ENCODE measurements at places on chromosomes 7 and 10. TPM values are rescaled to one million over a fixed set of nuclear protein-coding genes. Genes with fewer than 3 reads are reported as not detected.
A peak's percentile ranks its signal among the peaks of the same experiment; 100 is the strongest.

DNA sequence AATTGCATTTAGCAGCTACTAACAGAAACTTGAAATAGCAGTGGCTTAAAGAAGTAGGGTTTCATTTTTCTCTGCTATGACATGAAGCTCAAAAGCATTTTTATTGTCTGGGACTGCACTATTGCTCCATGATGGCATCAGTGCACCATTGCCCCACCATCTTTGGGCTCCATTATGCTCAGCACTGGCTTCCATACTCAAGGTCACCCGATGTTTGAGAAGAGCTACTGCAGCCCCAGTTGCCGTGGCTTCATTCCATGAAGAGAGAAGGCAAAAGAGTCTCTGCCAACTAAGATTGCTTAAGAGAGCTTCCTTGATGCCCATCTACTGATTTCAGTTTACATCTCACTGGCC is 192.2 kb upstream of the LRGUK start:
- no peak overlapping the region for H3K4me3 ChIP-seq
- no peaks in the 10 kb centered on the region for H3K4me1 ChIP-seq
- H3K27me3 ChIP-seq = no peaks in the 10 kb centered on the region
- peaks cover 6% of the 10 kb centered on the region for H3K36me3 ChIP-seq

DNA sequence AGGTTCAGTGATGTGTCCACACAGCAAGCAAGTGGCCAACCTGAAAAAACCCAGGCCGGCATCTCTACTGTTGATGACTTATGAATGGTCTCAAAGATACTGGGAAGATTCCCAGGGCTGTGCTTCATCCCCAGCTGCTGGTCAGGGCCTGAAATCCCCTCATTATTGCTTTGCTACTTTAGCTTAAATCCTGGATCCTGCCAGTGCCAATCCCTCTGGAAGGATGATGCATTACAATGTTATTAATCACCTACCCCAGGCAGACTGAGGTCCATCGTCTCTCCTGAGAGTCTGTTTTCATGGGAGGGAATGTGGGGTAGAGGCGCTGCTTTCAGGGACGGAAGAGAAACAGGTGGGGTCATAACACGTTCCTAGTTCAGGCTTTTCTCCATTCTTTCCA is 371.6 kb downstream of the RPS24 start:
- peaks cover 19% of the 10 kb centered on the region for H3K27me3 ChIP-seq
- H3K27ac ChIP-seq = no peak overlapping the region
- no peak overlapping the region for H3K4me3 ChIP-seq
- H3K36me3 ChIP-seq = no peaks in the 10 kb centered on the region
- peaks cover 6% of the 10 kb centered on the region for H3K4me1 ChIP-seq

DNA sequence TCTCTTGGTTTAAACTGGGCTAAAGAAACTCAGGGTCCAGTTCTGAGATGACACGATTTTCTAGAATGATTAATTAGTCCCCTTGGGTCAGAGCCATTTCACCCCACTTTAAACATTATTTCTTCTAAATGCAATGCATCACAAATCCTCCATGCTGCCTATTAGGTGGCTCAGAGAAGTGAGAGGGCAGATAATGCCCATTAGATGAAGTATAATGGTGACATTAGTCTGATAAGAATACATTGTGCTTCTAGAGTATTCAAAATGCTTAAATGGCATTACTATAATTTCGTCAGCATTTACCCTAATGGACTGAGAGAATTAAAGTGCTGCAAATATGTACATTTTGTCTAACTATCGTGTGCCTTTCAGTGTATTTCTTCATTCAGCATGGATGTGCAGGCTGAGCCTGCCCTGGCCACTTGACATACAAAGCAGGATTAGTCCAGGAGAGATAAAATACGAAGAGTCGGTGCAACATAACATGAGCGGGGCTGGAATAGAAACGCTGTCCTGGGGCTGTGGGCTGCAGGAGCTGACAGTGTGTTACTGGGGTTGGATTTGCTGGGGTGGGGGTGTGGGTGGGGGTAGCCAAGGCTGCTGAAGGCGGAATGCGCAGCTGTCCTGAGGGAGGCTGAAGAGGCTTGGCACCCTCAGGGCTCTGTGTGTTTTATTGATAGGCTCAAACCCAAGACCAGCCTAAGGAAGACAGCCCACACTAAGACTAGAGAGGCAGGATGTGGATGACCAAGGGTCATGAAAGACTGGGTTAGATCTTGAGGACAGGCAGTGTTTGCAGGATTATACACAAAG is 52.8 kb upstream of the KLF6 start:
- no peaks in the 10 kb centered on the region for H3K27me3 ChIP-seq
- no peak overlapping the region for H3K27ac ChIP-seq
- no peak overlapping the region for H3K4me3 ChIP-seq
- peaks cover 2% of the 10 kb centered on the region for H3K36me3 ChIP-seq
- DNase-seq = no peak

DNA sequence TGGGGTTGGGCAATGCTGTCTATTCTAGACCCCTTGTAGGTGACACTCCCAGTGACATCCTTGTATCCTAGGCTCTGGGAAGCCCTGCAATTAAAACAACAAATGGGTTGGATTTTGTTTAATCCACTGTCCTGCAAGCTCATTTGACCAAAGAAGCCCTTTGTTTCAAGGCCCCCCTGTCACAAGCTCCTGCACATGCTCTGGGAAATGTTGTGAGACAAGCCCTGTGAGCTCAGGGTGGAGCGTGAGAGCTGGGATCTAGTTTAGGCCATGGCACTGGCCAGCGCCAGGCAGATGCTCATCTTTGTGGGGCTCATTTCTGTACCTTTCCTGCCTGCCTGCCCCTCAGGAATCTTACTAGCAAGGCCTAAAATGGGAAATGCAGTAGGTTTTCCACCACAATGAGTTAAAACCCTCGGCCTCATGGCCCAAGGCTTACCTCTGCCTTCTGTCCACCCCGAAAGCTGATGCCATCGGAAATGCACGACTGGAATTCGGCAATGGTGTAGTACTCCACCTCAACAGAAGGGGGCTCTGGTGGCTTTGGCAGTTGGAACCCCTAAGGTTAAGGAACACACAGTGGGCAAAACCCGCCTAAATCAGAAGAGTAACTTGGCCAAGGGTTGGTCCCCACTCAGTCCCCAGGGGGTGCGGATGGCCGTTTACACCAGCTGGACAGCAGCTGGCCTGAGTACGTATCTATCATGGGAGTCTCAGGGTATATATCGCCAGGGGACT is 112.0 kb downstream of the NEURL1 start:
- H3K27ac ChIP-seq = no peak overlapping the region
- peaks cover 2% of the 10 kb centered on the region for H3K4me1 ChIP-seq
- H3K36me3 ChIP-seq = peaks cover 18% of the 10 kb centered on the region
- H3K27me3 ChIP-seq = no peaks in the 10 kb centered on the region

DNA sequence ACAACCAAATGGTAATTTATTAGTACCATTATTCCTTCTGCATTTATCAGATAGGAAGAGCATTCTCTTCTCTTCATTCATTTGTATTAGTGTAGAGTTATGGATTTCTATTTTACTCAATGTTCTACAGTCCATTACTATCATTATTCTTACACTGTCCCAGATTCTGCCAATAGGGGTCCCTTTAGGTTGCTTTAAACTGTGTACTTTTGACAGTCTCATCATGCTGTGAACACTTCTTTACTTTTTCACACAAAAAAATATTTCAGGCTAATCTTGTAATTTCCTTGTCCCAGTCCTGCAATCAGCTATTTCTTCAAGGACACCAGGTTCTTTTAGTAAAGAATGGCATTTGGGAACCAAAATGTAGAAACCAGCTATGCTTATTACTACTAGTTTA is 99.3 kb downstream of the ZNF248 start:
- no peaks in the 10 kb centered on the region for H3K27me3 ChIP-seq
- H3K4me1 ChIP-seq = no peaks in the 10 kb centered on the region
- peaks cover 24% of the 10 kb centered on the region for H3K36me3 ChIP-seq
- no peak overlapping the region for H3K27ac ChIP-seq

- H3K4me3 ChIP-seq = peak within 1 kb of the TSS; percentile 65
- H3K4me1 ChIP-seq = peaks cover 24% of the 10 kb centered on the region
- H3K27ac ChIP-seq = no peak within 1 kb of the TSS
- no peaks in the 10 kb centered on the region for H3K36me3 ChIP-seq
Observed at GRCh38 chr7:5423306-5423975, at the start of gene TNRC18. TSS of gene TNRC18 (minus strand) at chr7:5423834. CDS start at chr7:5421246, 2,588 bp downstream.

DNA sequence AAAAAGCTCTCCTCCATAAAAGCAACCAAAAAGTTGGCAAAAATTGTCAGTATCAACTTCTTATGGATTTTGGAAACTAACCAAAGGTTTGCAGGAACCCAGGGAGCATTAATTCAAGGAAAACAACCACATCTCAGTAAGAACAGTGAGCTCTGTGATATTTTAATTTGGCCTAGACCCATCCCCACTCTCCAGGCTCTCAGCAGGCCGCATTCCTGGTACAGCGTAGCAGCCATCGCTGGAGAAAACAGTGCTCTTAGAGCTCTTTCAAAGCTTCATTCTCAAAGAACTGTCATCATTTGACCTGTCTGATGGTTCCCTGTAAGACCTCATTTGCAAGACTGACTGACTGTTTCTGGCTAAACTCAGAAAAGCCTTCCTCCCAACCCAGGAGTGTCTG is 81.9 kb downstream of the NUDCD3 start:
- no peak overlapping the region for H3K4me3 ChIP-seq
- peaks cover 16% of the 10 kb centered on the region for H3K4me1 ChIP-seq
- H3K27me3 ChIP-seq = no peaks in the 10 kb centered on the region
- DNase-seq = no peak

DNA sequence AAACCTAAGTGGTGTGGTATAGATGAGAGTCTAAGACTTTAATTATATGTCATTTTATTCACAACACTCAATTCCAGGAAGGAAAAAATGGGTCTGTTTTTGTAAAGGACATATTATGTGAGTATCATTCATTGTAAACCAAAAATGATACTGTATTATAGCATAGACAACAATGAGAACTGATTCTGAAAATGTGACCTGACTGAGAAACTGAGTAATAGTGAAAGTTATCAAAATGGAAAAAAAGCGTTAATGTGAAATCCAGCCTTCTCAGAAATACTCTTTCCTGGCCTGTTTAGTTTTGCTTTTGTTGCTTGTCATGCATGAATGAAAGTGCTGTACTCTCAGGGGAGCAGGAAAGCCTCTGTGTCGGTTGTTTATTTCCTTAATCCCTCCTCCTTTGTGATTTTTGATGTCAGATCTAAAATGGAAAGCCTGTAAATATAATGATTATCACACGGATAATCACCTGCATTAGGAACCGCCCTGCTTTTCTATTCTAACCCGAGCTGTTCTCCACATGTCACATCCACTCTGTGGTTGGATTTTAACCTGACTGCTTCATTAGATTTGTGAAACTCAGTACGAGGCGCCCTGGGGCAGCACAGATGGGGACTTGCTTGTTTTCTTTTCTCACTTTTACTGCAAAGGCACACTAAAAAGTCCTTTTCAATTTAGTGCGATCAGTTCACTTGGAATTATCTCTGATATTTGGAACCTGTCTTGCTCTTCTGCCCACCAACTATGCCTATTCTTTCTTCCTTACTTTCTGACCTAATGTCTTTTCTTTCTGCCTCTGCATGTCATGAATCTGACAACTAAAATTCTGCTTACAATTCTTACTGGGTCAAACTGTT is 240.9 kb upstream of the KAT6B start:
- peak overlapping the region; percentile 94 for H3K27ac ChIP-seq
- peaks cover 28% of the 10 kb centered on the region for H3K36me3 ChIP-seq
- H3K4me3 ChIP-seq = peak overlapping the region; percentile 79
- H3K4me1 ChIP-seq = peaks cover 64% of the 10 kb centered on the region

DNA sequence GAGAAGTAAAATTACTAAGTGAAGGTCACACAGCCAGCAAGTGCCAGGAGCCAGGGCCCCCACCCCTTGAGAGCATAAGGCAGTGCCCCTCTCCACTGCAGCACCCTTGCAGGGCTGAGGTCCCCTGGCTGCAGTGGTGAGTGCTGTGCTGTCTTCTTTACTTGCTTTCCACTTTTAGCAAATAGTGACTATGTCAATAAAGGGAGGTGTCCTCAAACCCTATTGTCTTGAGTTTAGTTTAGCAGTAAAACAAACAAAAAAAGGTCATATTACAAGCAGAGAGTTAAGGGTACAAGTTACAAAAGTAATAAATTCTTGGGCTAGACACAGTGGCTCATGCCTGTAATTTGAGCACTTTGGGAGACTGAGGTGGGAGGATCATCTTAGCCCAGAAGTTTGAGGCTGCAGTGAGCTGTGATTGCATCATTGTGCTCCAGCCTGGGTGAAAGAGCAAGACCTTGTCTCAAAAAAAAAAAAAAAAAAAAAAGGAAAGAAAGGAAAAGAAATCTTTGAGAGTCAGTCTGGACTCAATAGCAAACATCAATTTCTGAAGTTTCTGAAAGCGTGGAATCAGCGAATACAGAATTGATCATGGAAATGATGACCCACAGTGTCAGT is 39.0 kb upstream of the KIF5B start:
- no peaks in the 10 kb centered on the region for H3K4me1 ChIP-seq
- H3K4me3 ChIP-seq = no peak overlapping the region
- H3K27ac ChIP-seq = no peak overlapping the region
- peaks cover 3% of the 10 kb centered on the region for H3K27me3 ChIP-seq
- DNase-seq = no peak

DNA sequence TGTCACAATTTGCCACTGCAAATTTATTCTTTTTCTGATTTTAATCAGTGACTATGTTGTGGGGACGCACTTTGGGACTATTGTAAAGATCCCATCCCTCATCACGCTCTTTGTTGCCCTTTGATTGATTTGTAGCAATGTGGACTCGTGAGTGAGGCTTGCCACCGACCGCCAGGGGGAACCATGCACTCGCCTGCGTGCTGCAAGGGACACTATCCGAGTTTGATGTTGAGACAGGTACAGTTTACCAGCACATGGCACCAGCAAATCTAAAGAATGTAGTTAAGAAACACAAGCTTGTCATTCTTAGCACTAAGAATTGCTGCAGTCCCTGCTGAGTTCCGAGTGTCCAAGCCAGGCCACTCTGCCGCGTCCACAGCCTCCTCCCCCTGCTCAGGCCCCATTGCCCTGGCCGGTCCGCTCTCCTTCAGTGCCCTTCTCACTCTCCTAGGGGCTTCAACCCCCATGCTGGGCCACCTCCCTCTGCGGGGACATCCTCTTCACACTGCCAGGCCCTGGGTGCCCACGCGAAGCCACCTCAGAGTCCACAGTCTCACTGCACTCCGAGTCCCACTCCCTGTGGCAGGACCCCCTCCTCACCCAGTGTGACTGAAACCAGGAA is 2.0 kb upstream of the SFTPA2 start:
- peaks cover 22% of the 10 kb centered on the region for H3K27me3 ChIP-seq
- H3K36me3 ChIP-seq = no peaks in the 10 kb centered on the region
- no peak overlapping the region for H3K4me3 ChIP-seq
- peak; percentile 59 for DNase-seq

- DNase-seq = no peak
- H3K27me3 ChIP-seq = peaks cover 3% of the 10 kb centered on the region
- no peak overlapping the region for H3K4me3 ChIP-seq
- H3K27ac ChIP-seq = no peak overlapping the region
- H3K36me3 ChIP-seq = peaks cover 2% of the 10 kb centered on the region
Observed at GRCh38 chr10:7151538-7151937, 259.3 kb downstream of the SFMBT2 start.

- no peak overlapping the region for H3K4me3 ChIP-seq
- no peaks in the 10 kb centered on the region for H3K36me3 ChIP-seq
- peaks cover under 1% of the 10 kb centered on the region for H3K4me1 ChIP-seq
- no peak overlapping the region for H3K27ac ChIP-seq
- no peaks in the 10 kb centered on the region for H3K27me3 ChIP-seq
Observed at GRCh38 chr10:5618042-5618441, 48.4 kb downstream of the ASB13 start.

GRCh38 chr7:45514944-45515343 is 59.2 kb upstream of the ADCY1 start:
- no peak for DNase-seq
- no peak overlapping the region for H3K27ac ChIP-seq
- H3K4me3 ChIP-seq = no peak overlapping the region
- peaks cover 2% of the 10 kb centered on the region for H3K36me3 ChIP-seq
- H3K4me1 ChIP-seq = no peaks in the 10 kb centered on the region
- H3K27me3 ChIP-seq = peaks cover 9% of the 10 kb centered on the region

GRCh38 chr10:101897633-101898032 is 54.0 kb upstream of the KCNIP2 start:
- H3K27ac ChIP-seq = no peak overlapping the region
- H3K27me3 ChIP-seq = no peaks in the 10 kb centered on the region
- H3K4me1 ChIP-seq = peaks cover 24% of the 10 kb centered on the region
- peaks cover 4% of the 10 kb centered on the region for H3K36me3 ChIP-seq

SFRP5 gene
- total RNA-seq = 0.27 TPM

GIMAP7 gene
- 36.1 TPM for total RNA-seq

CFAP43 gene
- not detected for total RNA-seq

All from activated naive CD8-positive, alpha-beta T cell treated with anti-CD3 and anti-CD28 coated beads for 36 hours (primary cell).